ENCODE measurements at places on chromosomes 12 and 14.
A peak's percentile ranks its signal among the peaks of the same experiment; 100 is the strongest.

GRCh38 chr14:104148433-104149277 lies 10.3 kb downstream of the KIF26A start:
- no peaks in the 10 kb centered on the region for H3K36me3 ChIP-seq
- H3K27ac ChIP-seq: peak overlapping the region; percentile 35
- H3K27me3 ChIP-seq: no peaks in the 10 kb centered on the region
- H3K4me3 ChIP-seq: no peak overlapping the region
- DNase-seq: no peak
- H3K4me1 ChIP-seq: peaks cover 24% of the 10 kb centered on the region

DNA sequence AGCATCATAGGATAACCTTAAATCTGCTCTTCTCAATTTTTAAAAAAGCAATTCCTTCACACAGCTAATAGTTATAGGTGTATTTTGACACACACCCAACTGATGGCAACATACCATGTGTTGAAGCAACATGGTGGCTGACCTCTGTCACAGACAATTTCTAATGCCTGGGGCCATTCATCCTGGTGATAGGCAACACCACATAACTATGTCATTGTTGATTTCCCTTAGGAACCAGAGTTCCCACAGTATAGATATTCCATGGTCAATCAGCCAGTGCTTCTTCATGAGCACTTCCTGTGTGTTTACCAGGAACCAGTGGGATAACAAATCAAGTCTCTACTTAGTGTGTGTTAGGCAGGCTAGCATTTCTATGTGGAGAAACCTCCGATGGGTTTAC lies 88.3 kb downstream of the FIGNL2 start:
- DNase-seq: no peak
- H3K4me1 ChIP-seq: peaks cover 9% of the 10 kb centered on the region
- peaks cover 7% of the 10 kb centered on the region for H3K36me3 ChIP-seq
- no peaks in the 10 kb centered on the region for H3K27me3 ChIP-seq

DNA sequence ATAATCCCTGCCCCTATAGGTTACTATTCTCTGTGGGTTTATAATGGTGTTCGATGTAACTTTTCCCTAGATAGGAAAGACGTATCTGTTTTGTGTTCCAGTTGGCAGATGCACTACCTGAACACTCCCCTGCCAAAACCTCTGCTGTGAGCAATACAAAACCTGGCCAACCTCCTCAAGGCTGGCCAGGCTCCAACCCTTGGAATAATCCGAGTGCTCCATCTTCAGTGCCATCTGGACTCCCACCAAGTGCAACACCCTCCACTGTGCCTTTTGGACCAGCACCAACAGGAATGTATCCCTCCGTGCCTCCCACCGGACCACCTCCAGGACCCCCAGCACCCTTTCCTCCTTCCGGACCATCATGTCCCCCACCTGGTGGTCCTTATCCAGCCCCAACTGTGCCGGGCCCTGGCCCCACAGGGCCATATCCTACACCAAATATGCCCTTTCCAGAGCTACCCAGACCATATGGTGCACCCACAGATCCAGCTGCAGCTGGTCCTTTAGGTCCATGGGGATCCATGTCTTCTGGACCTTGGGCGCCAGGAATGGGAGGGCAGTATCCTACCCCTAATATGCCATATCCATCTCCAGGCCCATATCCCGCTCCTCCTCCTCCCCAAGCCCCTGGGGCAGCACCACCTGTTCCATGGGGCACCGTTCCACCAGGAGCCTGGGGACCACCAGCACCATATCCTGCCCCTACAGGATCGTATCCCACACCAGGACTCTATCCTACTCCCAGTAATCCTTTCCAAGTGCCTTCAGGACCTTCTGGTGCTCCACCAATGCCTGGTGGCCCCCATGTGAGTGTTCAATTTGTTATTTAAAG lies 11.3 kb downstream of the MAPK1IP1L start:
- DNase-seq: no peak
- H3K4me3 ChIP-seq: no peak overlapping the region
- H3K27ac ChIP-seq: peak overlapping the region; percentile 62
- peaks cover 37% of the 10 kb centered on the region for H3K36me3 ChIP-seq
- H3K27me3 ChIP-seq: no peaks in the 10 kb centered on the region

DNA sequence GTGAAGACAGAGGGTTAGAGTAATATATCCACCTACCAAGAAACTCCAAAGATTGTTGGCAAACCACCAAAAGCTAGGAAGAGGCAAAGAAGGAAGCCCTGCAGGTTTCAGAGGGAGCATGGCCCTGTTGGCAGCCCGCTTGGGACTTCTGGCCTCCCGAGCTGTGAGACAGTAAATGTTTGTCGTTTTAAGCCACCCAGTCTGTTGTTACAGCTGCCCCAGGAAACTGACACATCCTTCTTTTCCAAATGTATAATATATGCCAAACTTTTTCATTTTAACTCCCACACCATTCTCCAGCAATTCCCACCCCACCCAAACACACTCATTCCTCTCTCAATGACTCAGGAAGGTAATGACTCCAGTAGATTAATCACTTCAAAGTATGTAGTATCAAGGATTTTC lies 74.0 kb downstream of the RPS29 start:
- no peak overlapping the region for H3K4me3 ChIP-seq
- no peaks in the 10 kb centered on the region for H3K27me3 ChIP-seq
- DNase-seq: no peak
- H3K27ac ChIP-seq: no peak overlapping the region
- no peaks in the 10 kb centered on the region for H3K4me1 ChIP-seq
- no peaks in the 10 kb centered on the region for H3K36me3 ChIP-seq

- no peaks in the 10 kb centered on the region for H3K4me1 ChIP-seq
- no peak overlapping the region for H3K4me3 ChIP-seq
- H3K36me3 ChIP-seq: no peaks in the 10 kb centered on the region
Observed at GRCh38 chr12:85856966-85857365, 17.1 kb upstream of the NTS start.

GRCh38 chr12:57456145-57456700 lies 1.1 kb downstream of the INHBE start:
- peaks cover 41% of the 10 kb centered on the region for H3K27me3 ChIP-seq
- no peaks in the 10 kb centered on the region for H3K36me3 ChIP-seq
- H3K4me3 ChIP-seq: peak overlapping the region; percentile 77
- no peak overlapping the region for H3K27ac ChIP-seq
- peaks cover 32% of the 10 kb centered on the region for H3K4me1 ChIP-seq

DNA sequence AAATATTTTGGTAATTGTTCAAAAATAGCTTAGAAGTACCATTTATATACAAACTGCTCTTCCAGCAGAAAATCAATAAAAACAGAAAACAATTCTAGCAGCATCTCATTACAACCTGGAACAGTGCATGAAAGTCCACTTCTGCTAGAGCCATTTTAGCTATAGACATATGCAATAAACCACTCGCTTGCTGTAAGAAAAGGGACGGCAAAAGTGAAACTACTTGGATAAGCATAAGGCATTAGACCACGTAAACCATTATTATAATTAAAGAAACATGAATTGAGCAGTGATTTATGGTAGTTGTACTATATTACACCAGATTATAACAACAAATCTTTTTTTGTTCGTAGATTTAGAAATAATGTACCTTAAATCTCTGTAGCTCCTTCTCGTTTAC lies 48.7 kb downstream of the LRIG3 start:
- DNase-seq: no peak
- H3K4me3 ChIP-seq: no peak overlapping the region
- H3K36me3 ChIP-seq: peaks cover 44% of the 10 kb centered on the region

DNA sequence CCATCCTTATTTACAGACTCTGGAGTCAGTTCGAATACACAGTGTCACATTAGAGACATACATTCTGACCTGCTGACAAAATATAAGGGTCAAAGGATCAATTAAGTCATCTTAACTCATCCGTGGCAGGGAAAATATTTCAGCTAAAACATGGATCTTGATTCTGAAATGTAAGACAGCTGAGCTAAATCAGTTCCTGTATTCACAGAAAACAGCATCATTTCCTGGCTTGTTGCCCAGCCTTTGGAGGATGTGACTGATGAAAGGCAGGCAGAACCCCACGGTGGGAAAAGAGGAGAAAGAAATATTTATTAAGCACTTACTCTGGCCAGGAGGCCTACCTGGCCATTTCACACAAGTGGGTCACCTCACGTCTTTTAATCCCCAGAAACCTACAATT lies 101.9 kb downstream of the GAS2L3 start:
- no peaks in the 10 kb centered on the region for H3K36me3 ChIP-seq
- no peaks in the 10 kb centered on the region for H3K4me1 ChIP-seq
- DNase-seq: no peak
- peaks cover 9% of the 10 kb centered on the region for H3K27me3 ChIP-seq
- H3K27ac ChIP-seq: no peak overlapping the region
- H3K4me3 ChIP-seq: no peak overlapping the region

DNA sequence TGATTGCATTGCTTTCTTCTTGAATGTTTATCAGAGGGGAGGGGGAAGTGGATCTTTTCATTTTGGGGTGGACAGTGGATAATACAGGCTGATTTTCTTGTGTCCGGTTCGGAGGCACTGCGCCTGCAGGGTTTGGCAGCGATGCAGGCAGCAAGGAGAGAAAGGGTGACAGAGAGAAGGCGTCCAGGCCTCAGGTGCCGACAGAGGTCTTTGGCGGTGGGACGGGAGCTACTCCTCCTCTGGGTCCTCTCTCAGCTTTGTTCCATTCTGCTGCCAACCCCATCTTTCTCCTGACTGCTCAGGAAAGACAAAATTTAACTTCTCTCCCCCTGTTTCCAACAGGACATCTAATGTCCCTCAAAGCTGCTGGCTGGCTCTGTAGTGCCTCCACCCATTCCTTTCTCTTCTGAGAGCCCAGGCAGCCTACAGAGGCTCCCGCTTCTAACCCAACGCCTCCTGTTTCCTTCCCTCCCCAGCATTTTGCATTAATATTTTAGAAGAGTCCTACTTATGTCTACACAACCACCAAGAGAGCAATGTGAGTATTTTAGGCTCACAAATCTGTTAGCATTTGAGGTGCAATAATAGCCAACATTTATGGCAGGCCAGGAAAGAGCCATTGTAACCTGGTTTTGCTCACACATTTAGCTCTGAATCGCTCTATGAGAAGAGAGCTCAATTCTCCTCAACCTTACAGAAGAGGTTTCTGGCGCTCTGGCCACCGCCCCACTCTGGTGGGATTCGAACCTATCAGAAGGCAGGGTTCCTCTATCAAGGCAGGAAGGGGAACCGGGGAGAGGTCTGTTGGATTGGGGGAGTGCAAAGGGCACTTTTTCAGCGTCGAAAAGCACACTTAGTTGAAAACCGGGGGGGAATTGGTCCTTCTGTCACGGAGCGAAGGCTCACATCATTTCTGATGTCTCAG lies 7.1 kb upstream of the TBX5 start:
- DNase-seq: no peak
- no peak overlapping the region for H3K4me3 ChIP-seq
- H3K36me3 ChIP-seq: no peaks in the 10 kb centered on the region
- H3K4me1 ChIP-seq: no peaks in the 10 kb centered on the region
- H3K27ac ChIP-seq: no peak overlapping the region

DNA sequence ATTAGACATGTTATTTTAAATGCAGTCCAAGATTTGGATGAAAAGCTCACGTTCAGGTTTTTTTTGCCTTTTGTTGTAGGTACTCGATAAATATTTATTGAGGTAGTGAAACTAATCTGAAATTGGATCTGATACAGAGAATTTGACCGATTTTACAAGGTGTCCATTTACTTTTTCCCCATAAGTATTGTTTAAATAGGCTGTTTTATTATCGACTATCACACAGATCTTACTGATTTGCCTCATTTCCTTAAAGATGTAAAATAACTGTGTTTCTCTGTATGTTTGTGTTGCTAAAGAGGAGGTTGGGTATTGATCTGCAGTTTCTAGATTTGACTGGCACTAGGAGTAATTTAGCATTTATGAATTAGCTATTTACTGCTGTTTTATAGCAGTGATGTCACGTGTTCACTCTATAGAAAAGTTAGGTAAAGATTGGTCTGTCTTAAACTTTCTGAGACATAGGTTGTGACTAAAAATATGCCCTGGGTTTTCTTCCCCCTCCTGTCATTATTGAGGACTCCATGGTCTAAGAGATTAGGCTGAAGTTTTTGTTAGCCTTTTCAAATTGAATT lies 3.5 kb downstream of the RAP1B start:
- H3K4me1 ChIP-seq: peaks cover 49% of the 10 kb centered on the region
- H3K4me3 ChIP-seq: peak overlapping the region; percentile 61
- no peak for DNase-seq
- no peaks in the 10 kb centered on the region for H3K27me3 ChIP-seq
- H3K27ac ChIP-seq: no peak overlapping the region
- H3K36me3 ChIP-seq: peaks cover 8% of the 10 kb centered on the region

GRCh38 chr12:44611538-44611937 lies 264.6 kb downstream of the NELL2 start:
- no peak overlapping the region for H3K4me3 ChIP-seq
- no peak for DNase-seq
- no peak overlapping the region for H3K27ac ChIP-seq
- H3K4me1 ChIP-seq: peaks cover 5% of the 10 kb centered on the region
- no peaks in the 10 kb centered on the region for H3K27me3 ChIP-seq
- H3K36me3 ChIP-seq: peaks cover 8% of the 10 kb centered on the region

DNA sequence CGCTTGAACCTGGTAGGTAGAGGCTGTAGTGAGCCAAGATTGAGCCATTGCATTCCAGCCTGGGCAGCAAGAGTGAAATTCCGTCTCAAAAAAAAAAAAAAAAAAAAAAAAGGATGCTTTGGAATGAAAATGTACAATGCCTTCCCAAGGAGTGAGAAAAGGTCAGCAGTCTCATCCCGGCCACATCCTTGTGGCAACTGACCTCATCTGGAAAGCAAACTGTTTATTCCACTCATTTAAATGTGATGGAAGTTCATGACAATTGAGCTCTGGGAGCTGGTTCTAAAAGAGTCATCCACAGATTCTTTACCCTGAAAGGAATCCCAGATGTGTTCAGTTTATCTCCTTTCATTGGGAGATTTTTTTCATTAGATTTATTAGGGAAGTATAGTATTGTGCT lies 19.4 kb upstream of the LIMA1 start:
- no peak overlapping the region for H3K4me3 ChIP-seq
- no peaks in the 10 kb centered on the region for H3K4me1 ChIP-seq
- H3K36me3 ChIP-seq: no peaks in the 10 kb centered on the region
- DNase-seq: no peak

GRCh38 chr14:33880330-33880729 lies 70.5 kb downstream of the EGLN3 start:
- no peaks in the 10 kb centered on the region for H3K4me1 ChIP-seq
- H3K27ac ChIP-seq: no peak overlapping the region
- no peak overlapping the region for H3K4me3 ChIP-seq
- no peak for DNase-seq
- H3K27me3 ChIP-seq: no peaks in the 10 kb centered on the region

- no peak overlapping the region for H3K4me3 ChIP-seq
- no peak for DNase-seq
- H3K4me1 ChIP-seq: no peaks in the 10 kb centered on the region
- H3K27me3 ChIP-seq: no peaks in the 10 kb centered on the region
- H3K27ac ChIP-seq: no peak overlapping the region
Observed at GRCh38 chr14:77738559-77739250, 22.3 kb downstream of the SNW1 start.

GRCh38 chr12:116323406-116324386 lies 46.2 kb upstream of the MED13L start:
- H3K36me3 ChIP-seq: peaks cover 3% of the 10 kb centered on the region
- H3K4me1 ChIP-seq: peaks cover 14% of the 10 kb centered on the region
- no peak for DNase-seq
- H3K27me3 ChIP-seq: no peaks in the 10 kb centered on the region

Measured in neural crest cell (in vitro differentiated cells).